Astrocyte of the cerebellum (primary cell): ENCODE measurements at places on chromosomes 4 and X.
A peak's percentile ranks its signal among the peaks of the same experiment; 100 is the strongest.

DNA sequence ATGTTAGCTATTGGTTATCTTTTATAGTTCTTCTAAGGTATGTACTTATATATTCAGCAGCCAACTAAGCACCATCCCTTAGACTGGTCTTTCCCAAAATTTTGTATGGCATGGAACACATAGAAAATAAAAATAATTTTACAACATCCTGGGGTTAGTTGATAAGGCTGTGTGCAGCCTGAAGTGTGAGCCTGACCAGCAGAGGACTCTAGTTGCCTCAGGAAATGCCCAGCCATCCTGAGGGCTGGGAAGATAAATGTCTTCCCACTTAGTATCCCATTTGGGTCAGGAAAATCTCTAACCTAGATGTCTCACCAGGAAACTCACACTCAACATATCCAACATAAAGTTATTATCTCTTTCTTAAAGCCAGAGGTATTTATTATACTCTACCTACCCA is 251.4 kb upstream of the POF1B start:
- no peak for DNase-seq

DNA sequence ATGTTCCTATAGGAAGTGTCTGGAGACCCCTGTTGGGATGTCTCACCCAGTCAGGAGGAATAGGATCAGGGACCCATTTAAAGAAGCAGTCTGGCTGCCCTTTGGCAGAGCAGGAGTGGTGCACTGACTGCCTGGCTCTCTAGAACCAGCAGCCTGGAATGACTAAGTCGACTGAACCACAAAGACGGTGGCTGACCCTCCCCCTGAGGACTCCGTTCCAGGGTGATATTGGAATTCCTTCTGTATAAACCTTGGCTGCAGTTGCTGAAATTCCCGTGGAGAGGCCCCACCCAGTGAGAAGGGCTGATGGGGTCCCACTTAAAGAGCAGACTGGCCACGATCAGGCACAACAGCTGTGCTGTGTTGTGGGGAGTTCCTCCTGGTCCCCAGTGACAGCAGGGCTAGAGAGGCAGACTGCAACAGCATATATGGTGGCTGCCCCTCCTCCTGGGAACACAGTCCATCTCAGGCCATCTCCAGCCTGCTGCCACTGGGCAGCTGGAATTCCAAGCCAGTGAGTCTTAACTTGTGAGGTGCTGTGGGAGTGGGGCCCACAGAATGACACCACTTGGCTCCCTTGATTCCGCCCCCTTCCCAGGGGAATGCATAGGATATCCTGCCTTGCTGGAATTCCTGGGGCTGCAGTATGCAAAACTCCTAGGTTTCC is 41.8 kb upstream of the RLIM start:
- DNase-seq, result no peak

GRCh38 chrX:15416133-15416993 is 32.1 kb upstream of the VEGFD start:
- DNase-seq, result no peak

GRCh38 chrX:29547877-29548276 is 667.5 kb upstream of the MAGEB2 start:
- DNase-seq, result no peak

DNA sequence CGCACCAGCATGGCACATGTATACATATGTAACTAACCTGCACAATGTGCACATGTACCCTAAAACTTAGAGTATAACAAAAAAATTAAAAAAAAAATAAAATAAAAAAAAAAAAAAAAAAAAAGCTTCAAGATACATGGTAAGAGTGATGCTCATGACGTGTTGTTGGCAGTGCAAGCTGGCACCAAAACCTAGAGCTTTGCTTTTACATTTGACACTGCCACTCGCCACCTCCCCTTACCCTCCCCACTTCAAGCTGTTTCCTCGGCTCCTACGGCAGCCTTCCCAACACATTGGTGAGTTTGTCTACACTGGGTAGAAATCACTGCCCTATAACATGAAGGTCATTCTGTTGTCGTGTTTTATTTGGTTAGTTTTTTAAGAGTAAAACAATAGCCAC is 197.6 kb upstream of the ANXA3 start:
- no peak for DNase-seq

GRCh38 chrX:116172976-116173375 is 2.4 kb downstream of the AGTR2 start:
- DNase-seq, result no peak

GRCh38 chr4:69092190-69092589 is 4.1 kb upstream of the UGT2B7 start:
- DNase-seq, result peak; percentile 31

- no peak for DNase-seq
Observed at GRCh38 chr4:147683188-147683591, 773 bp downstream of the PRMT9 start.

- peak; percentile 63 for DNase-seq
Observed at GRCh38 chrX:118726887-118727685, at the start of gene IL13RA1. TSS of gene IL13RA1 (plus strand) at chrX:118727606. CDS start at chrX:118727639, 33 bp downstream.

DNA sequence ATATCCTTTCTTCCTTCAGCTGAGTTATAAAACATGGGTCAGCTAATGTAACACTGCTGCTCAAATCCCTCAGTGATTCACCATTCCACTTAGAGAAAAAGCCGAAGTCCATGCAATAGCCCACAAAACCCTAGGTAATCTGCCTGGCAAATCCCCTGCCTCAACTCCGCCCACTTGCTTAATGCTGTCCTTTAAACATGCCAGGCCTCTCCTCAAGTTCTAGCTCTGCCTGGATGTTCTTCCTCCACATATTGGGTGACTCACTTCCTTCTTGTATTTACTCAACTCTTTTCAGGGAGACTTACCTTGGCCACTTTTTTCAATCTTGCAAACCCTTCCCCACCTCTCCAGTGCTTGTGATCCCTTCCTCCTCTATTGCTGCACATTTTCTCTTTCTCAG is 89.8 kb downstream of the EMCN start:
- DNase-seq, result peak; percentile 11

GRCh38 chr4:152128356-152128755 is 367.5 kb upstream of the GATB start:
- DNase-seq, result no peak

- no peak for DNase-seq
Observed at GRCh38 chrX:78945186-78945912, at the start of gene P2RY10. TSS of gene P2RY10 (plus strand) at chrX:78945391. CDS start at chrX:78960521, 15,130 bp downstream.

DNA sequence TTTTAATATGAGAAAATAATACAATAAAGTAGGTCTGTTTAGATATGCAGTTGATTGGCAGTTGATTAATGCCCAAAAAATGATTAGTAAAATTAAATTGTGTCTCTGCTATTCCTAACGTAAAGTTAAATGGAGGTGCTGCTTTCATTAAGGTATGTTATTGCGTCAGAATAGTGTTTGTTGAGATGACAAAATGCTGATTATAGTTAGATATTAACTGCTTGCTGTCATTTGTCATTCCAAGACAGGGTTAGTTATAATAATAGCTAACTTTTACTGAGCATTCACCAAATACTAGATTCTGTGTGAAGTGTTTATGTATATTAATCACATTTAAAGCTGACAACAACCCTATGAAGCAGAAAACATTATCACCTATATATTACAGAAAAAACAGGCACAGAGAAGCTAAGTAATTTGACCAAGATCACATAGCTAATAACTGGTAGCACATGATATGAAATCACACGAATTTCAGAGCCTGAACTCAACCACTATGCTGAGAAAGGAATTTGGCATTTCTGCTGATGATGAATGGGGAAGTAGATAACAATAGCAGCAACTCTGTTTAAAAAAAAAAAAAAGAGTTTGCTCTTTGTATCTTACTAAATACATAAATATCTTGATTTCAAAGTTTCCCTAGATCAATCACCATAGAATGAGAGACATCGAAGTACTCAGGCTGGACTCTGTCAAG is 59.7 kb upstream of the WDR44 start:
- no peak for DNase-seq

DNA sequence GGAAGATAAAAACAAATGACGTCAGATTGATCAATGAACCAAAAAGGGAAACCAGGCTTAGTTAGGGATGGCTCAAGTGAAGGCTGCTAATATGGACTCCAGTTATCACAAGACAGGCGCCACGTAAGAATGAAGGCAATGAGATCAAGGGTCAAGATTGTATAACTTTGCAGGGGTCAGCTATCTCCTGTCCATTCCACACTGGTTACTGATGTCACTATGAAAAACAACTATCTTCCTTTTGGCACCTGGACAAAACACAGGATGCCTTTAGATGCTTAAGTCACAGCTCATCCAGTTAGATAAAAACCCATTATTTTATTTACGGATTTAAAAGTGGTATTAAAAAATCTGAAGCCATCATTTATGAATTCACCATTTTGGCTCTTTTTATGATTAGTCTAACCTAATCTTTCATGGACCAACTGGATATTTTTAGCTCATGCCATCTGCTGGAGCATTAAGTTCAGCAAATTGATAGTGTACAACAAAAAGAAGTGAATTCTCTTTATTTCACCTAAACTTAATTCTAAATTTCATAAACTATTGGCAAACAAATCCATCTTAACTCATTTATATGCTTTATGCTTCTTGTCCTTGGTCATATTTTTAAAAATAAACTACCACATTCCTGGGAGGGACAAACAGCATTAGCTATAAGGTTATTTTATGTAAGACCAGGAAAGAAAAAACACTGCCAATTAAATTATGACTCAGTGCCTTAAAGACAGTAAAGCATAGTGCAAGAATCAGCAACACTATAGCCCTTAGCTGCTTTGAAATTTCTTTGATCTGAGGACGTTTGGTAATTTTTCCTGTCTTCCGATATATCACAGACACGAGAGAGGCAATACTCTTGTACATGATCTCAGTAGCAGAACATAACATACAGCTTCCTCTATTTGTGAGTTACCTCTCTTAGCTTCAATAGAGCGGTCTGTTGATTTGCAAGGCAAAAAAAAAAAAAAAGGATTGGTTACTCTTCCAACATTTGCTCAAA is 27.0 kb downstream of the DHX15 start:
- no peak for DNase-seq

DNA sequence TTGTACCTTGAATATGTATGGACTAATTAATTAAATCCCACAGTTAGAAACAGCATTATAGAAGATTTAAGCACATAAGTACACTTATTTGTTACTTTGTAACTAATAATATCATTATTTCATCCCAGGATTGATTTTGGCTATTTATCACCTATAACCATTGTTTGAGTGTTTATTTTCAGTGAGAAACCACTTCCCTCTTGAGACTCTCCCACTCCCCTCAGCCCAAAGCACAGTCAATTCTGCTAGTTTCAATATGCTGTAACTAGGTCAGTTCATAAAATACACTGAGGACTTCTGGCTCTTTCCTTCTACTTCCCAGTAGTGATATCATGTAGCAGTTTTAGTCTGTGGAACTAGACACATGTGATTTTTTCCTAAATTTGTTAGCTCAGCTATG is 16.3 kb downstream of the OFD1 start:
- no peak for DNase-seq

- no peak for DNase-seq
Observed at GRCh38 chrX:108456971-108457477, 17.4 kb downstream of the COL4A5 start.

GRCh38 chr4:10746371-10747171 is 62.0 kb upstream of the CLNK start:
- no peak for DNase-seq

GRCh38 chr4:17502756-17503155 is 9.1 kb downstream of the QDPR start:
- peak; percentile 79 for DNase-seq

DNA sequence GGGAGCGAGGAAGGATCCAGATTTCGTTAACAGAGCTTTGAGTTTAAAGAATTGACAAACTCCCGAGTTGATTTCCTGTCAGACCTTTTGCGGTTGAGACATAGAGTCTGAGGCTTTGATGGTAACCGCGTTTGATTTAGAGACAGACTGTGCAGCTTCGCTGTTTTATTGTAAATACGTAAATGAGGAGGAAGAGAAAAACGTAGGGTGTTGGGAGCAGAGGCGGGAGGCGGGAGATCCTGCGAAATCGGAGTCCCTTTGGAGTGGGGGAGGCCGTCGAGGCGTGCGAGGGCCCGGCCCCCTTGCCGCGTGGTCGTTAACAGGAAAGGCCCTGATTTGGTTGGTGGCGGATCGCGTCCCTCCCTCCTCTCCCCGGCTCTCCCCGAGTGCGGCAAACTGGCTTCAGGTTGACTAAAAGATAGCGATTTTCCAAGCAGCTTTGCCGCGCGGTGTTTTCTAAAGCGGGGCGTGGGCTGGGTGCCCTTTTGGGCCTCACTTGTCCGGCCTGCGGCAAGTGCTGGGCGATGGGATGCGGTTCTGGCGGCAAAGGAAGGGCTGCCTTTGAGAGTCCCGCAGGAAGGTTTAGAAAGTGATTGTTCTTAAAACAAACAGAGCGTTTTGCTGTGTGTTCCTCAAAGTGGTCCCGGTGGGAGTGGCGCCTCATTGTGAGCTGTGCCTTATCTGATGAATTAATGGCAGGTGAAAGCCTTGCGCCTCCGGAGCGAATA is 857 bp downstream of the SCML1 start:
- no peak for DNase-seq

DNA sequence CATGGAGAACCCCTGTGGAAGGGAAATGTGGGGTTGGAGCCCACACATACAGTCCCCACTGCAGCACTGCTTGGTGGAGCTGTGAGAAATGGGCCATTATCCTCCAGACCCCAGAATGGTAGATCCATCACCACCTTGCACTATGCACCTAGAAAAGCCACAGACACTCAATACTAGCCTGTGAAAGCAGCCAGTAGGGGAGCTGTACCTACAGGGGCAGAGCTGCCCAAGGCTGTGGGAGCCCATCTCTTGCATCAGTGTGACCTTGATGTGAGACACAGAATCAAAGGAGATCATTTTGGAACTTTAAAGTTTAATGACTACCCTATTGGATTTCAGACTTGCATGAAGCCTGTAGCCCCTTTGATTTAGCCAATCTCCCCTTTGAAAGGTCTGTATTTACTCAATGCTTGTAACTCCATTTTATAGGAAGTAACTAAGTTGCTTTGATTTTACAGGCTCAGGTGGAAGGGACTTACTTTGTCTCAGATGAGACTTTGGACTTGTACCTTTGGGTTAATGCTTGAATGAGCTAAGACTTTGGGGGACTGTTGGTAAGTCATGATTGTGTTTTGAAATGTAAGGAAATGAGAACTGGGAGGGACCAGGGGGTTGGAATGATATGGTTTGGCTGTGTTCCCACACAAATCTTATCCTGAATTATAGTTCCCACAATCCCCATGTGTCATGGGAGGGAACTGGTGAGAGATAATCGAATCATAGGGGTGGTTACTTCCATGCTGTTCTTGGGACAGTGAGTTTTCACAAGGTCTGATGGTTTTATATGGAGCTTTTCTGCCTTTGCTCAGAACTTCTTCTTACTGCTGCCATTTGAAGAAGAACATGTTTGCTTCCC is 352.6 kb downstream of the INPP4B start:
- DNase-seq, result peak; percentile 16

GRCh38 chr4:83316459-83317165 is 18.0 kb downstream of the HPSE start:
- DNase-seq, result no peak

- DNase-seq, result no peak
Observed at GRCh38 chr4:69849297-69849696, 10.6 kb downstream of the SULT1E1 start.
